Renal cortical epithelial cell (primary cell): ENCODE measurements at places on chromosomes 16 and 17. TPM values are rescaled to one million over a fixed set of nuclear protein-coding genes. Genes with fewer than 3 reads are reported as not detected.

DNA sequence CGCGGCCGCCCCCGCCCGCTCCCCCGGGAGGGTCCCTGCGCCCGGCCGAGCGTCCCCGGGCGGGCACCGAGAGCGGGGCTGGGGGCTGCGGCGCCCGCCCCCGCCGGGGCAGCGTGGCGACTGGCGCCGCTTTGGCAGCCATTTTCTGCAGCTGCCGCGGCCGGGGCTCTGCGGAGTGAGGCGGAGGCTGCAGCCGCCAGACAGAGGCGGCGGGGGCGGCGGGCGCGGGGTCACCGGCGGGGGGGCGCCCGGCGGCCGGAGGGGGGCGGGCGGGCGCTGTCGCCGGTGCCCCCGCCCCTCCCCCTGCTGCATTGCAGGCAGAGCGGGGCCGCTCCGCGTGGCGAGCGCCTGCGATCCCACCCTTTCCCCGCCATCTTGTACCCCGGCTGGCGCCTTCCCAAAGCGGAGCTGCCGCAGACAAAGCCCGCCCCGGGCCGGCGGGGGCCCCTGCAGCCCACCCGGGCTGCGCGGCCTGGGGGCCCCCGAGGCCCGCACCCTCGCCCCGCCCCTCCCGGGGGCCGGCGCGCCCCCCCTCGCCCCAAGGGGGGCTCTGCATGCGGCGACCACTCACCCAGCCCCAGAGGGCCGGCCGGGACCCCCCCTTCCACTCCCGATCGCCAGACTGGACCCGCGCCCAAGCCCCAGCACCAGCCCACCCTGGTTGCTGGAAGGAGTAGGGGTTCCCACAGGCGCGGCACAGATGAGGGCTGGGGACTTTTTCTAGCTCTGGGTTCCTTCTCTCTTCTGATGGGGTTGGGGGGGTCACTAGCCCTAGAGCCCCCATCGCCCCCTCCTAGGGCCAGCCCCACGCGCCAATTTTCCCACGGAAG, 16.6 kb upstream of the CBX8 start:
- DNase-seq, result no peak

- no peak for DNase-seq
Observed at GRCh38 chr16:53664724-53665345, 38.8 kb downstream of the RPGRIP1L start.

GRCh38 chr16:24152826-24153225, 103.3 kb upstream of the CACNG3 start:
- DNase-seq, result no peak

Gene CMTM2
- total RNA-seq, result not detected in 2 replicates

GRCh38 chr17:69470702-69471101, 56.2 kb downstream of the MAP2K6 start:
- DNase-seq, result no peak

GRCh38 chr16:84992717-84993075, 18.6 kb downstream of the ZDHHC7 start:
- no peak for DNase-seq

Gene RAB40C
- total RNA-seq, result 8.0 and 12.1 TPM in 2 replicates

- DNase-seq, result no peak
Observed at GRCh38 chr16:85753559-85753958, 2.7 kb upstream of the C16orf74 start.

GRCh38 chr17:83062818-83063671, 16.4 kb upstream of the METRNL start:
- no peak for DNase-seq

DNA sequence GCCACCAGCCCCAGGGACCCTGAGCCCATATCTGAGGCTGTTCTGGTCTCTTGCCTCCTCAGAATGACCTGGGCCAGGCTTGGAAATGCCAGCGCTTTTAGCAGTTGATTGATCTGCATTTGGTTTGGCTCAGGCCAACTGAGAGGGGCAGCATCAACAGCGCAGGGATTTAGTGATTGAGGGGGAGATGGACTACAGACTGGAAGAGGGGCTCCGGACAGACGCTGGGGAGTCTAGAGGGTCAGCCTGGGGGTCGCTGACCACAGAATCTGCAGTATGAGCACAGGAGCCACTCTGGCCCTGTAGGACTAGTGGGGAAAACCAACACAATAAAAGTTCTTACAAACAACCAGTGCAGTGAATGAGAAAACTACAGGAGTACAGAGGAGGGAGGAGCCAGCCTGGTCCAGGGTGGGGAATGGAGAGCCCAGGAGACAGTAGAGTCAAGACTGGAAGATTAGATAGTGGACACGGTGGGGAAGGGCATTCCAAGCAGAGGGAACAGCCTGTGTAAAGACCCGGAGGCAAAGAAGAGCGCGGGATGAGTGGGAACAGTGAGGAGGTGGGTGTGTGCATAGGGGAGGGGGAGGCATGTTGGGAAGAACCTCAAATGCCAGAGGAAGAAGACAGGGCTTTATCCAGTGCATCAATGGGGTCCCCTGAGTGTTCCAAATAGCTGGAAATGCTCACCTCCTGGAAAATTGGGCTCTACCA, 128.9 kb downstream of the MRM1 start:
- no peak for DNase-seq

Gene RCVRN
- total RNA-seq, result not detected in 2 replicates
